ENCODE measurements at places on chromosomes 1 and 21.

- DNase-seq: no peak
Observed at GRCh38 chr1:198298640-198299039, 141.8 kb downstream of the NEK7 start.

DNA sequence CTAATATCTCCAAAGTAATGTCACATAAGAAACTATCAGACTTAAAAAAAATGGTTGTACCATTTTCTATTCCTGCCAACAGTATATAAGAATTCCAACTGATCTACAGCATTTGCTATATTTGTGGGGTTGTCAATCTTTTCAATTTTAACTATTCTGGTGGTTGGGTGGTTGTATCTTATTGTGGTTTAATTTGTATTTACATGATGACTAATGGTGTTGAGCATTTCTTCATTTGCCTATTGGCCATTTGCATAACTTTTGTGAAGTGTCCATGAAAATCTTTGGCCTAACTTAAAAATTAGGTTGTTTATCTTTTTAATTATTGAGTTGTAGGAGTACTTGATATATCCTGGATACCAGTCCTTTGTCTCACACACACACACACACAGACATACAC, 26.2 kb upstream of the LRP8 start:
- DNase-seq: no peak

- DNase-seq: no peak
Observed at GRCh38 chr1:167022384-167022783, 33.3 kb downstream of the MAEL start.

- DNase-seq: no peak
Observed at GRCh38 chr1:44328671-44329416, 26.2 kb downstream of the ERI3 start.

DNA sequence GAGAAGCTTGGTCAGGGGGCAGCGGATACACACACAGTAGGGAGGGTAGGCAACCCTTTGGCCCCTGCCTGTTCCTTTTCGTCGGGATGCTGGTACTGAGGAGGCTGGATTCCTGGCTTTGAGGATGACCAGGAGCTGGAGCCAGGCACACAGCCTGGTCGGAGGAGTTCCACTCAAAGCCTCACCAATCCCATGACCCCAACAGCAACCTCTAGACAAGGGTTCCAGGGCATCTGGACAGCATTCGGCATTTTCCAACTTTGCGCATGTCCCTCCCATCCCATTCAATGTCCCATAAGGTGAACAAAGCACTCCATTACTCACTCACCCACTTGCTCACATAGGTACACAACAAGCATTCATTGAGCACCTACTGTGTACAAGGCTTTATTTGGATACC, 42.6 kb upstream of the HMGB4 start:
- DNase-seq: no peak

DNA sequence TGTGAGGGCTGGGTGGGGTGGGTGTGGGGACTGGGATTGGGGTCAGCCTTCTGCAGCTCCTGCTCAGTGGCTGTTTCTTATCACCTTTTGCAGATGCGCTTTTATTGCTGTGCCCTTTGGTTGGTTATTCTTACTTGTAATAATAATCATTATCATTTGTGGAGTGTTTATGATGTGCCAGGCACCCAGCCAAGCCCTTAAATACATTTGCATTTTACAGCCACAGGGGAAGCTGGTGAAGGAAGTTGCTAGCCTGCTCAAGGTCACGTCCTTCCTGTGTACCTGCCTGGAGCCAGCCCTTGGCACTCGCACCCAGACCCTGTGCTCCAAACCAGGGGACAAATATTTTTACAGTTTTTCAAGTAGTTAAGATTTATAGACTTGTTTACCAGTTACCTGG, 144.0 kb downstream of the PGBD5 start:
- no peak for DNase-seq

GRCh38 chr1:202658251-202658759, 51.9 kb downstream of the SYT2 start:
- no peak for DNase-seq

DNA sequence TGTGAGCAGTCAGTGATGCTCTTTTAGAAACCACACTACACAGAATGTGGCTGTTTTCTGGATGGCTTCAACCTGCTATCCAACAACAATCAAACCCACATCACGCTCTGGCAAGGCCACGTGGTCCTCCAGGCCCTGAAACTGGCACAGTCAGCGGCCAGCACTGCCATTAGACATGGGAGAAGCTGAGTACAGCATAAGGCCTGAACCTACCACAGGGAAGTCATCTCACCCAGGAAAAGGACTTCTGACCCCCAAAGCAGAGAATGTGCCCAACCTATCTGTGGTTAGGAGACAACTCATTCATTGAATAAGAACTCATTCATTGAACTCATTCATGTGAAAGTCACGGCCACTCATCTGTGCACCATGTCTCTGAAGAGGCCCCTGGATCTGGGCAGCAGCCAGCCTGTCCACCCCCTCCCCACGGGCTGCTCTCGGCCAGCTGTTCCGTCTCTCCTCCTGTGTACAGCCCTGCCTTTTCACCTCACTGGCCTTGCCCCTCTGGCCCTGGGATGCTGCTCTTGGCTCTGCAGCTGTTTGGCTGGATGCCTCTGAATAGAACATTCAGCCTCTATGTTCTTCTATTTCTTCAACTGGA, 41.1 kb downstream of the C1orf198 start:
- no peak for DNase-seq

- no peak for DNase-seq
Observed at GRCh38 chr1:208242941-208243526, 1.1 kb downstream of the PLXNA2 start.

GRCh38 chr21:41338455-41338854, 21.9 kb downstream of the FAM3B start:
- no peak for DNase-seq

GRCh38 chr1:95604771-95605170, 370.8 kb downstream of the RWDD3 start:
- no peak for DNase-seq

DNA sequence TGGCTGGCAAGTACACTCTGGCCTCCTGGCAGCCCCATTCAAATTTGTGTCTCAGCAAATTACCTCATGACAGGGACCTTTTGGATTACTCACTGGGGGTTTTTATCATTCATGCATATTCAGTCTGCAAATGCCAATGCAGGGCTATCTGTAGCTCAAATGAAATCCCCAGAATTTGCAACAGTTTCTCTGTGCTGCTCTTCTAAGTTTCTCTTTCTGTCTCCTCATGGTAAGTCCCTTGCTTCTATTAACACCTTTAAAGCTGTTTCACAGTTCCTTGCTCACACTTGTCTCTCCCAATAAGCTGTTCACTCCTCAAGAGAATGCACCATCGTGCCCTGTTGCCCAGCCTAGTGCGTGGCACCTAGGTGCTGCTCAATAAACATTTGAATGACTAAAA, 3.3 kb upstream of the FAM78B start:
- peak; percentile 23 for DNase-seq

DNA sequence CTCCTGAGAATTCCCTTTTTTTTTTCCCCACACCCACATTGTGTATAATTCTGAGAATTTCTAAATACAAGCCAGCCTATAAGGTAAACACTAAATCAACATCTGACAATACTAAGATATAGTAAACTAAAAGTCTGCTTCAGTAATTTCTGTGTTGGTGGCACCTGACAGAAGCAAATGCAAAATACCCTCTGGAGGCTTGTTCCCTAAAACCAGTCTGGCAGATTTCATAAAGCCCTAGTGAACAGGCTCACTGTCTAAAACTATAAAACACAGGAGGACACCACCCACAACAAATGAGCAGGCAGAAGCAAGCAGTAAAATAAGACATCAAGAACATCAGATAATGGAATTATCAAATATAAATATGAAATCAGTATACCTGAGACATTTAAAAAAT, 11.5 kb downstream of the TRIM33 start:
- DNase-seq: no peak

DNA sequence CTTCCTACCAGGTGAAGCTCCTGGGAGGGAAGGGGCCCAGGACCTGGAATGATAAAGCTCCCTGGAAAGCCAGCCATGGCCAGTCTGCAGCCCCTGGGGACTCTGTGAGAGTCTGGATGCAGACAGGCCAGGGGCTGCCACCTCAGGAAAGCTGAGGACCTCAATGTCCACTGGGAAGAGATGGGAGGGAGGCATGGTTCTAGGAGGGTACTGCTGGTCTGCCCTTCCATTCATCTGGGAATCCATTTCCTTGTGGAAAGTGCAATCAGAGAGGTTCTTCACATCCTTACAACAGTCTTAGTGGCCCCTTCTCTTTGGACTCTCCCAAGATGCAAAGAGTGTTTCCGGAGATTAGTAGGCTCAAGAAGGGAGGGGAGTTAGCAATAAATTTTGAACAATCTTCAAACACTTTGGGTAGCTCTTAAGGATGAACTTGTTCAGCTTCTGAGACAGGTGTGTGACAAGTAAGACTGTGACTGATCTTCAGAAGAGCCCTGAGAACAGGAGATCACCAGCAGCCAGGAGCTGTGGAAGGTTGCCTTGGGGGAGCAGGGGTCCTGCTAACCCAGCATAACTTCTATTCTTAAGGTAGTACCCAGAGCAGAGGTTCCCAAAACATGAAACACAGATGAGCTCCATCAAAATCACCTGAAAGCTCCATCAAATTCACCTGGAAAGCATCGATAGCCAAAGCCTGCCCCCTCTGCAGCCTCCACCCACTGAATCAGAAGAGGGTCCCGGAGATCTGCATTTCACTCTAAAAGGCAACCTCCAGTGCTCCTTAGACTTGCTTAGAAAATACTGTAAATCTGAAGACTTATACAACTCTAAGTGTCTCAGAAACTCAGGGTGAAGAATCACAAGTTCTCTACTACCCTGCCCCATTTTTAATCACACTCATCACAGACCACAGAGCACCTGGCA, 616 bp upstream of the LAX1 start:
- no peak for DNase-seq

DNA sequence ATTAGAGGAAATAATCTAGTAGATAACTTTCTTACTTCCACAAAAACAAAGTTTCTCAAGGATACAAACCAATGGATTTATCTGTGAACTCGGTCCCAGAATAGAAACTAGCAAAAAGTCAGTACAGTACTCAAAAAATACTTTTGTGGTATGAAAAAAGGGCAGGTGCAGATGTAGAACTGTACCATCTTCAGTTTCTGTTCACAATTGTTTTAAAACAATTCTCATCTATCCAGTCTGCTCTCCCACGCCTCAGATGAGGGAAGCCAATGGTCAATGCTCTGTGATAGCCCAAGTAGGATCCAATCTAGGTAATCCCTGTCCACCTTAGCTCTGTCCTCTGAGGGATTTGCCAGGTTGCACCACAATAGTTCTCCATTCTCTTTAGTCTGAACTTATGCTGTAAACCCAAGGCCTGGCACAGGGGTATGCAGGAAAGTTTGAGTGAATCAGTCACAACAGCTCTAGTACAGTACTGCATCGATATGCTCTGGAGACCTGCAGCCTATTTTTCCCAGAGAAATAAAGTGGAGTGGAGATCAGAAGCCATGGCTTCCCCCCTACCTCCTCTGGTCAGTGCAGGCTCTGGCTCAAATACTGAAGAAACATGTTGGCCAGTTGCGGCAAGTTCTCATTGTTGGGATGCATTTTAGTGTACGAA, 1.4 kb downstream of the KTI12 start:
- DNase-seq: peak; percentile 9

GRCh38 chr21:25615880-25616279, 8.6 kb upstream of the MRPL39 start:
- no peak for DNase-seq

GRCh38 chr21:28345934-28346333, 646.7 kb downstream of the LTN1 start:
- DNase-seq: no peak

GRCh38 chr1:107048241-107048640, 8.2 kb upstream of the PRMT6 start:
- DNase-seq: no peak

DNA sequence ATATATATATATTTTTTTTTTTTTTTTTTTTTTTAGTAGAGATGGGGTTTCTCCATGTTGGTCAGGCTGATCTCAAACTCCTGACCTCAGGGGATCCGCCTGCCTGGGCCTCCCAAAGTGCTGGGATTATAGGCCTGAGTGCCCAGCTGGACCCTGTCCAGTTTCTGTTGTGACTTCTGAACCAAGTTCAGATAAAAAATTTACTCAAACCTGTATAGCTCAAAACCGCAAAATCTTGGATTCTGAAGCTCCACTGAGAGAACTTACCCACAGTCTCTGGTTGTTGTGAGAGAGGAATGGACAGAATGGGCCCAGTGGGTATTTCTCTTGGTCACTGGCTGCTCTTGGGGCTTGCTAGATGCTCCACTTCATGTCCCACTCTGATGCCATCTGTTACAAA, 76.4 kb downstream of the HS2ST1 start:
- DNase-seq: no peak

- no peak for DNase-seq
Observed at GRCh38 chr1:231860221-231861088, 233.9 kb downstream of the DISC1 start.

DNA sequence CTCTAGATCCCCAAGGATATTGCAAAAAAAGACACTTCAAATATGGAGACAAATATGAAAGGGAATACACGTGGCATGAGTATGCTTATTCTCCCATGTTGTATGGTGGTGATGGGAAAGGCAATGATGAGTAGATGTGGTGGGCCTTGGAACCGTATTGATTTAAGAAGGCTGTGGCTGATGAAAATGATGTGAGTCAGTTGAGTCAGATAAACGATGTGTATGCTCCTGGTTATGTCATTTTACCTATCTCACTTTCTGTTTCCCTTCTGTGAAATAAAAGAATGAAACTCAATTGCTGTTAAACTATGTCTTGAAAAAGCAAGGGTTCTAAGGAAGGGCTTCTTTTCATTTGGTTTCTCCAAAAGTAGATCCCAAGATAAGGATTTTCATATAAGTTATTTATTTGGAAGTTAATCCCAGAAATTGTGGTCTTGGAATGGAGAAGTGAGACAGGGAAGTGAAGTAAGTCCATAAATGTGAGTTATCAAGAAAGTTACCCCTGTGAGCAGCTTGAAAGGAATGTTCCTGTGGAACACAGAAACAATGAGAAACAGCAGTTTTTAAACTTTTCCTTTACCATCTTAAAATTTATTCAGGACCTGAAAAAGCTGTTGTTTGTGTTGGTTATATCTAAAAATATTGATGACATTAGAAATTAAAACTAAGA, 292.0 kb downstream of the DUSP10 start:
- peak; percentile 52 for DNase-seq

Data from activated CD4-positive, alpha-beta T cell treated with anti-CD3 and anti-CD28 coated beads, Interleukin-10, Interleukin-2, amounts not matched to agents 100 ng/mL and 50 ng/mL, durations not matched to agents 16 hours and 8 hours (primary cell).